Ureter (tissue), 1 donor: ENCODE measurements at places on chromosomes 6 and 20. TPM values are rescaled to one million over a fixed set of nuclear protein-coding genes. Genes with fewer than 3 reads are reported as not detected.

DNA sequence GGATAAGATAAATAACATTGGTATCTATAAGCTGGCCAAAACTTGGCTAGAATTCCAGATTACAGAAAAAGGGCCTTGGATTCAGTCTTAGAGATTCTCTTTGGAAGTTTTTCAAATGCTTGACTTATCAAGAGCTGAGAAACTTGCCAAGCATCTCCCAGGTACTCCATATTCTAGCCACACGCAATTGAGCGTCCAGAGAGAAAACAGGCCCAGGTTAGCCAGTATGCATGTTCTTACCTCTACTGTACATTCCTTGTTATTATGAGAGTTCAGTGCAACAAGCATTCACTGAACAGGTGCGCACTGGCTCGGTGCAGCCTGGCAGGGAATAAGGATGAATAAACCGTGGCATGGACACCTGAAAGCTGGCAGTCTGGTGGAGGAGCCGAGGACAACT, 13.7 kb downstream of the CRNKL1 start:
- DNase-seq: no peak

- DNase-seq: no peak
Observed at GRCh38 chr6:28000351-28001045, 43.5 kb downstream of the OR2B6 start.

DNA sequence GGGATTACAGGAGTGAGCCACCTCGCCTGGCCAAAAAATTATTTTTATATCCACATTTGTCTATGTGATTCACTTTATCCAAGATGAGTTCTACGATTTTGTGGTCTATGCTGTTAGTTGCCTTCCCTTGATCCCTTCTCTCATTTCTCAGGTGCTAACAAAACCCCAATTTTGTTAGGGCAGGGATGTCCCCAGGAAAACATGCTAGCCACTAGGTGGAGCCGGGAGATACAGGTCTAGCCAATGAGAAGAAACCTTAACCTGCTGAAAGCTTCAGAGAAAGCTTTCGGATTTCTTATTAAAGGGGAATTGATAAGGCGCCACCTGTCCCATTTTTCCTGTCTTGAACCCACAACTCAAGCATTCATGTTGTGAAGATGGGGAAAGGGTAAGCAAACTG, 167.4 kb upstream of the OLIG3 start:
- no peak for DNase-seq

- no peak for DNase-seq
Observed at GRCh38 chr6:127933852-127934840, 33.3 kb upstream of the THEMIS start.

- DNase-seq: no peak
Observed at GRCh38 chr6:51817832-51818231, 269.6 kb downstream of the PKHD1 start.

DNA sequence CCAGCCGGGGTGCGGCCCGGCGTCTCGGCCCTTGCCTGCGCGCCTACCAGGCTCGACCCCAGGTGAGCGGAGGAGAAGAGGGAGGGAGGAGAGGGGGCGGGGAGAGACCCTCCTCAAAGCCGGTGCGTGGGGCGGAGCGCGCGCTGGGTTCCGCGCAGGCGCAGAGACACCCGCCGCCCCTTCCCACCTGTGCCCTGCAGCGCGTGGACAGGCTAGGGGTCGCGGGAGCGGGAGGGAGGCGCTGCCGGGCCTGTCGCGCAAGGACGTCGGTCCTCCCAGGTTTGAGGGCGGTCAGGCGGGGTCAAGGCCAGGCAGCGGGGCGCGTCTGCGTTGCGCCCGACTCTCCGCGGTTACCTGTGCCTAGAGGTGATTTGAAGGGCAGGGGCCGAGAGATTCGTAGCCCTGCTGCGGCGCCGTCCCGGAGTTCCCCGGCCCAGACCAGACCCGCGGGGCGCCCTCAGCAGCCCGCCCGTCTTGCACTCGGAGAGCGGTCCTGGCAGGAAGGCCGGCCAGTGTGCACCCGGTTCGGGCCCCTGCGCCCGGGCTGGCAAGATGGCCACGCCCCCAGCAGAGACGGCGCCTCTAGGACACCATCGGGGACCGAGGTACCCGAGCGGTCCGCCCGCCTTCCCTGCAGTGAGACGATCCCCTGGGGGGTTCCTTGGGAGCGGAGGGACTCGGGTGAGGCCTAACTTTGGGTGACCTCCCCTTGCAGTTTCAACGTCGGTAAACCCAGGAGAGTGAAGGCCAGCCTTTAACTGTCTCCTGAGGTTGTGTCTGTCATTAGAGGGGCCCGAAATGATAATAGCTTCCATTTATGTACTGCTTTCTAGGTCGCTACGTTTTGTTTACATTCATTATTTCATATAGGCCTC, 546 bp downstream of the C6orf136 start:
- DNase-seq: peak; percentile 77

GRCh38 chr6:79413562-79414002, 123.6 kb downstream of the LCA5 start:
- DNase-seq: no peak

GRCh38 chr6:18245642-18246041, 18.7 kb downstream of the DEK start:
- no peak for DNase-seq

DNA sequence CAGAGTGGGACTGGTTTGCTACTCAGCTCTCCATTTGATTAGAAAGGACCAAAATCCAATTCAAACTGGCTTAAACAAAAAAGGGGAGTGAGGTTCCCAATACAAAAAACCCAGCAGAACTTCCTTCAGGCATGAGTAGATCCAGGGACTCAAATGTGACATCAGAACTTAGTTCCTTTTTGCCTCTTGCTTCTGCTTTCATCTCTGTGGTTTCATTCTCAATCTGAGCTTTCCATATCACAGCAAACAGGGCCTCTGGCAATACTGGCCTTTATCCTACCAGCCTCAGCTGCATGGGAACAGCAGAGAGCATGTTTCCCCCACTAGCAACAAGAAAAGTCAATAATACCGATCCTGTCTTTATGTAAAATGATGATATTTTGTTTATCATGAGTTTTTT, 28.6 kb upstream of the PRELID3B start:
- no peak for DNase-seq

- no peak for DNase-seq
Observed at GRCh38 chr6:14559746-14560536, 442.4 kb downstream of the CD83 start.

DNA sequence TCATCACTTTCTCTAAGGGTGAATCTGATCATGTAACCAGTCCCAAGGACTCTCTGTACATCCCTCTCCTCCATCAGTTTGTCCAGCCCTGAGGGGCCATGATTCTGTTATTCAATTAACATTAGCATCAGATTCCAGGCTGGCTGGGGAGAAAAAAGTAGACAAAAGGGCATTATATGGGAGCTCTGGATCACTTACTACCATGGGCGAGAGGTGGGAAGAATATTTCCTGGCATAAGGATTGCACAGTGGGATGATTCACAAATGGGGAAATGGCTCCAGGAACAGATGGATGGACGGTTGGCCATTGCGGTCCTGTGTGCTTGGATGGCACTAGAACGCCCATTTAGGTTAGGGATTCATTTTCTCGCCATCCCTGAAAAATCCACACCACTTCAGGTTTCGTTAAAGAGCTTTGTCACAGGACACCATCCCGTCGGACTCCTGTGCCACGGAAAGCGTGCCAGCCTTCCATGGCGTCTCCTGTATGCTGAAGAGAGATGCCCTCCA, 112.6 kb downstream of the THBS2 start:
- DNase-seq: peak; percentile 19

GRCh38 chr20:38937978-38938473, 11.8 kb downstream of the FAM83D start:
- DNase-seq: no peak

- no peak for DNase-seq
Observed at GRCh38 chr6:36821581-36822335, 17.5 kb downstream of the CPNE5 start.

GRCh38 chr6:13924146-13924948, 405 bp upstream of the RNF182 start:
- no peak for DNase-seq

DNA sequence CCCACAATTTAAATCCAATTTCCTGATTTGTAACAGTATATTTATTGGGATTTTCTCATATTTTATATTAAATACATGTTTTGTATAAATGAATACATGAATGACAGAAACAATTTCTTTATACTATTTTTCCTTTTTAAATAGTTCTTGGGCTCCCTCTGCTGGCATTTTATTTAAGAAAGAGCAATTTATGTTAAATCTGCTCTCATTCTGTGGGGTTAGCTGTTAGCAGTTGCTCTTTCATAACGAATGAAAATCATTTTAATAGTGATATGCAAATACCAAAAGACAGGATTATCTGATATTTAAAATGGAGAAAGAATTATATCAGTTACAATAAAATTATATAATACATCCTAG, 118.3 kb downstream of the RALGAPA2 start:
- no peak for DNase-seq

DNA sequence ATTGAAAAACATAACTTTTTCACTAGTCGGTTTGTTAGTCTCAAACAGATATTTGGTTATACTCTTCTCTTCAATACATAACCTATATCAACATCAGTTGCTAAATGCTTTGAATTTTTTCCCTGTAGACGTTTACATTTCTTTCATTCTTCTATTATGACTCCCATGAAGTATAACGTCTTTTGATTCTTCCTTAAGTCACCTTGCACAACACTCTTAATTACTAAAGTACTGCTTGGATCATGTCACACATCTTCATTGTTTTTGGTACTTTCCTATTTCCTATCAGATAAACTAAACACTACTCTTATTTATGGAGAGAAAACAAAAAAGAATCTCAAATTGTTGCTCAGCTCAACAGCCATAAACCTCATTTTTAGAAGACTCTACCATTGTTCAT, 23.0 kb upstream of the BMP5 start:
- DNase-seq: no peak

- DNase-seq: no peak
Observed at GRCh38 chr6:34272013-34272926, 23.5 kb upstream of the SMIM29 start.

DNA sequence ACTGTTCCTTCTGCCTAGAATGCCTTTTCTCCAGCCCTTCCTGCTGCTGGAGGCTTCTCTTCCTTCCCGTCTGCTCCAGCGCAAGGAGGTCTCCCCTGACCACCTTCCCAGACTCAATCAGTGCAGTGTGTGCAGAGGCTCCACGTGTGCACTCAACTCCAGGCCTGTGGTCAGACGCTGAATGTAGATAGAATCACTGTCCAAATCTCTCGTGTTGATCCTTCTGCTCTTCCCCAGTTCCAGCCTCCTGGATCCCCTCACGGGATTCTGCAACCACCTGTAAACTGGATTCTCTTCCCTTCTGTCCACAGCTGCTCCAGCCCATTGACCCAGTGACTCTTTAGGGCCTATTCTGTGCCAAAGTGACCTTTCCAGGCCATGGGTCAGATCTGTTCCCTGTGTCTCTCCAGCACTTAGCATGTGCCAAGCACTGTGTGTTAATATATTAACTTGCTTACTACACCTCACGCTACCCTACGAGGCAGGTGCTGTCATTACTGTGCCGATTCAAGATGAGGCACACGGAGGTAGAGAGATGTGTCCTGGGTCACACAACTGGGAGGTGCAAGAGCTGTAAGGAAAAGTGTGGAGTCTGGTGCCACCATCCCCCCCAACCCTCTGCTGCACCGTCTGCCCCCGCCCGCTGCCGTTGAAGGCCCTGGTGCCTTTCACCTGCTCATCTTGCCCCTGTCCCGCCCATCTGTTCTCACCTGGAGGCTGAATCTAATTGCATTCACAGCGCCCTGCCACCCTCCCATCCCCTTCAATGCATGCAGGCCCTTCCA, 112.2 kb downstream of the SULF2 start:
- no peak for DNase-seq

- DNase-seq: no peak
Observed at GRCh38 chr6:87687296-87687695, 14.7 kb downstream of the AKIRIN2 start.

DNA sequence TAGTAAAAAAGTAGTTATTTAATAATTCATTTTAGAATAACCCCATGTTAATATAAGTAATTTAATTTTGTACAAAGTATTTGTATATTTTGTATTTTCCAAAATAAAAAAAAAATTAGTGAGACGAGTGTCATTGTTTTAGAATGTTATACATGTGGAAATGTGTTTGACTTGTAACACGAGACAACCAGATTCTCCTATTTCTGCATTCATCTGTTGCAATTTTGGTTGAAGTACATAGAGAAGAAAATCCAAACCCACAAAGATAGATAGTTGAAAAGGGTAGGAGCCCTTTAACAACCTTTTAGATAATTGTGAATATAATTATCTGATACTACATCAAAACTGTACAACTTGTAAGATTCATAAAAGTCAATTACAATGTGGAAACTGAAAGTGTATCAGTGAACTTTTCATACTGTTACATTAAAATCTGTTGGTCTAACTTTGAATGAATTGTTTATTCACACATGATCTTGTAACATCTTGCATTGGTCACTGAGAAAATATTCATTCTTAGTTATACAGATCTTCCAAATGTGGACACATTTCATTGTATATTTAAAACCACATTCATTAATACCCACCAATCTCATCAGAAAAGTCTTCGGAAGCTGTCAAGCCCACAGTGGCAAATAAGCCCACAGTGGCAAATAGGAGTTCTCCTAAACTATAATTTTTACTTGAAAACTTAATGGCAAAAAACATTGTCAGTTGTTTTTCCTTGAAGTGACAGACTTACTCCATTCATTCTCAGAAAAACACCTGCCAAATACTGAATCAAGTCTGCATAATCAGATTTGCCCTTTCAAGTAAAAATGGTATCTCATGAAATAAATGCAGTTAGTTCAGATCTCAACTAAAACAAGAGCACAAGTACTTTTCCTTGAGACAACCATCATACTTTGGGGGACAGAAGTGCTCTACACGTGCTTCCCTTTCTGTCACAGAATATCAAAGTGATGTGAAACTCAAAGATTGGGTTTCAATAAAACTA, 52.8 kb downstream of the FKBP5 start:
- no peak for DNase-seq

DNA sequence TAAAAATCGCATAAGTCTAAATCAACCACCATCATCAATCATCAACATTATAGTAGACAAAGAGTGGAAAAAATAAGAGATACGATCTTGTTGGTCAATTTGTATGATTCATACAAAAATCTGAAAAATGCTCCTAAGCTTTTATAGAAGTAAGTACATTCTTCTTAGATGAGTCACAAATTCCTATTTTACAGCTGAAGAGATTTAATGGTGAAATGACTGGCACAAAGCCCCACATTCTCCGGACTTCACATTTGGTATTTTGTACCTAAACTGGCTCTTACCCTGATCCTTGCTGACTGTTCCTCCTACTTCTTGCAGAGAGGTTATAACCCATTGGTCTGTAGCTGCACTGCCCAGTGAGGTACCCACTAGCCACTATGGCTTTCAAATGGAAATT, 29.9 kb upstream of the PREP start:
- no peak for DNase-seq

GRCh38 chr6:10725044-10725443, 2.2 kb downstream of the TMEM14C start:
- no peak for DNase-seq

- DNase-seq: no peak
Observed at GRCh38 chr6:7270320-7271204, 42.4 kb downstream of the SSR1 start.

- DNase-seq: no peak
Observed at GRCh38 chr6:106063448-106063850, 22.7 kb upstream of the PRDM1 start.

FUT9 gene
- total RNA-seq: 6.7 TPM

UBE2C gene
- 1.1 TPM for total RNA-seq

METTL24 gene
- total RNA-seq: 8.1 TPM

TRIM10 gene
- total RNA-seq: not detected

MYLK4 gene
- total RNA-seq: 1.3 TPM

RBPJL gene
- total RNA-seq: not detected

ZNF391 gene
- total RNA-seq: 8.0 TPM

PARD6B gene
- total RNA-seq: 27.0 TPM
